ENCODE measurements at places on chromosomes 13 and 19.

DNA sequence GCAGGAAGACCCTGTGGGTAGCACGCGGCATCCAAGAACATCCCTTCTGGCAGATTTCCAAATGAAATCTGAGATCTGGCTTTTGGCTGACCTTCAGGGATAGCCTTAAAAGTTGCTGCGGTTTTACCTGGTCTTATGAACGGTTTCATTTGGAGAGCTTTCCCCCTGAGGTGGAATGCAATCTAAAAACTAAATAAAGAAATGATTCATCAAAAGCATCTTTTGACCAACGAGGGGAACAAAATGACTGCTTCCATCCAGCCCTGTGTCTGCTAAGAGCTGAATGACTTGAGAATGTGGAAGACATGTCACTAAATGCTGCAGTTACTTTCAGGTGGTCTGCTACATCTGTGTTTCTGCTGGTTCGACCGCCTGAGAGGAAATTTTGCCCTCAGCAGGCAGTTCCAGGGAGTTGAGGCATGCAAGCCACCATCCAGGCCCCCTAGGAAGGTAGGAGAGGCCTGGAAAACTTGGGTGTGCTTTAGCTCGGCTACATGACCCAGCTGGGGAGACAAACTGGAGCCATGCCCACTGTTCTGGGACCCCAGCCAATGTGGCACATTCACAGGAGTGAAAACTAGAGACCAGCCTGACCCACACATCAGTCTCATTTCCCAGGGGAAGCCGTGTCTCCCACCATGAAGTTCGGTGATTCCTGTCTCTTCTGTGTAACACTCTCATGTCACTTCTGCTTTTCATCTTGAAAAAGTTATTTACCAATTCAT, 175.1 kb upstream of the KL start:
- DNase-seq, result no peak

- DNase-seq, result no peak
Measured at GRCh38 chr13:99039718-99040280, 61.9 kb upstream of the DOCK9 start.

DNA sequence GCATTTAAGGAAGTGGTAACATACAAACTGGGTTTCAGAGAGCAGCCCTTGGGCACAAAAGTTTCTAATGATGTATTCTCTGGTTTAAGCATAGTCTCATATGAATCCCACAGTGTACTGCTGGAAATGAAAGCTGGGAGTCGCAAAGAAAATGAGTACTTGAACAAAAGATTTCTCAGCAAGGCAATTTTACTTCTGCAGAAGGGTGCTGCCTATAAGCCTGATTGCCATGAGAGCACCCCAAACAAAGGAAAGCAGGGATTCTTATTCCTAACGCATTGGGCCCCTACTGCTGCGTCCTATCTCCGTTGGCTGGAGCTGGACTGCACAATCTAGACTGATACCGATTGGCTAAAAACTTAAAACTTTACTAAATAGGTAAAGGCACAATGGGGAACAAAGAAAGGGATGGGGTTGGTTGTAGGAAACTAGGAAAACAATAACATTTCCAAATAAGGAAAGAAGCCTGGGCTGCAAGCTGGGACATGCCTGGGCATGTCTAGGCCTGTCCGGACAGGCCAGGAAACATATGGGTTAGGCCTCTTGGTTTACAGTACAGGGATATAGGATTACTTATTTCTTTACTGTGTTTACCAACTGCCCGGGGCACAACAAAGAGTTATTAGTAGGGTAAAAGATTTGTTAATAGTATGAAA, 27.4 kb upstream of the VN1R4 start:
- DNase-seq, result no peak

DNA sequence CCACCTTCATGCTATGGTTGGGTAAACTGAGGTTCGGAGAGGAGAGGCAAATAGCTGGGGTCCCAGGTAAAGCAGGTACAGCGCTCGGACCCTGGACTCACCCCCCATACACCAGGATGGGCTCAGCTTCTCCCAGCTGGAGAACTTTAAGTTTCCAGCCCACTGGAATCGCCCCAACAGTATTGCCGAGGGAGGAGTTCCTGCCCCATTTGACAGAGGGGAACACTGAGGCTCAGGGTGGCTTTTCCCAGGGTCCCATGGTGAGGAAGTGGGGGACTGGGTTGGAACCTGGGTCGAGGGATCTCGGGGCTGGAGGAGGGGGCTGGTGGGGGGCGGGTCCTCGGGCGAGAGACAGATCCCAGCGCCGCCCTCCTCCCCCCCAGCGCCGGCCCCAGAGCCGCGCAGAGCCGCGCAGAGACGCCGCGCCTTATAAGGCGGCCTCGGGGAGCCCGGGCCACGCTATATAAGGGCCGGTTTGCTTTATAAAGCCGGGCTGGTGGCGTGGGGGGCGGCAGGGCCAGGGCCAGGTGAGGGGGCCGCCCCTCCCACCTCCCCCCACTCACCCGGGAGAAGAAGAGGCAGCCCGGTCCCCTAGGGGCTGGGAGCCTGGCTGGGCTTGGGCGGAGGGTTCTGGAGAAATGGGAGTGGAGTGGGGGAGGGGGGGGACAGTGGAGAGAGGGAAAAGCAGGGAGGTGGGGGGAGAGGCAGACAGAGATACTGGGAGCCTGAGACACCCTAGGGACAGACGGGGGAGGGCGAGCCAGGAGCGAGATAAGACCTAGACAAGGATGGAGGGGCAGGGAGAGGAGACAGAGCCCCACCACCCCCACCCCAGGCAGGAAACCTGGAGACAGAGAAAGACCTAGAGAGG, 1.1 kb downstream of the CNN1 start:
- no peak for DNase-seq

DNA sequence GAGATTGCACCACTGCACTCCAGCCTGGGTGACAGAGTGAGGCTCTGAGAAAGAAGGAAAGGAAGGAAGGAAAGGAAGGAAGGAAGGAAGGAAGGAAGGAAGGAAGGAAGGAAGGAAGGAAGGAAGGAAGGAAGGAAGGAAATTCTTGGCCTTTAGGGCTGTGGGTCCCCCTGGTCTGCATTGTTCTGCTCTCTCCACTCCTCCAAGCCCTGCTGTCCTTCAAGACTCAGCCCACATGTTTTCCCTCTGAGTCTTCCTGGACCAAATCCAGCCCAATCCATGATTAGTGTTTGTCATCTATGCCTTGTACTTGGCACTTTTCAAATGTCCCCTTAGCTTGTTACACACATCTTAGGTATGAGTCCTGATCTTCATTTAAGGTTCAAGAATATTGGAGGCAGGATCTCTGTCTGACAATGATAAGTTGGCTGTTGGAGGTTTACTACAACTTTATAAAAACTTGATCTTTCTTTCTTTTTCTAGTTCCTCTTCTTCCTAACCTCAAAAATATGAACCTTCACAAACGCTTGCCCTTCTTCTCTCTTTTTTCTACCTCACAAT, 48.8 kb upstream of the INTS6 start:
- DNase-seq, result no peak

- DNase-seq, result no peak
Measured at GRCh38 chr13:93254775-93255174, 28.2 kb downstream of the GPC6 start.

DNA sequence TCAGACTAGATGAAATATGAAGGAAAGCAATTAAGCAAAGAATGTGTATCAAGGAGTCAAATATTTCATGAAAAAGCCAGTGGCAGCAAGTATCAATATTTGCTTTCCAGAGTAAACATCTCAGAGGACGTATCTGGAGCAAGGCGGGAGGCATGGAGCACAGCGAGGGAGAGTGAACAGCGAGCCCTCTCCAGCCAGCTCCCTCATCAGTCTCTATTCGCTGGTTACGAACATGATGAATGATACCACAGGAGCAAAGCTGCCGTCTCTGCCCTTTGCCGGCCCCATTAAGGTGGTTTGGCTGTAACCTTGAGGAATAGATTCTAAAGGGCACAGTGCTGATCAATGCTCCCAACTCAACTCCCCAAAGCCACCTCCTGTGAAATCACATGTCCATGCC, 95.8 kb downstream of the CCNA1 start:
- no peak for DNase-seq

DNA sequence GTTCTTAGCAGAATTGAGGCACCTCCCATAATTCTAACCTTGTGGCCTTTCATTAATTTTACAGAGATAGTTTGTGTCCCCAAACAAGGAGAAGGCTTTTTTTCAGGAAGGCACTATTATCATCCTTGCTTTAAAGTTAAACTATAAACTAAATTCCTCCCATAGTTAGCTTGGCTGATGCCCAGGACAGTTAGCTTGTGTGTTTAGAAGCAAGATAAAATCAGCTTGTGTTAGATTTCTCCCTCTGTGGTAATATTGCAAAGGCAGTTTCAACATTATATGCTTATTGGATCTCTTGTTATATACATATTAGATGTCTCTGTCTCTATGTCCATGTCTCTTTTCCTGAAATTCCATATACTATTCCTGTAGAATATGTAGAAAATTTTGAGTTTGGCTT, 342.7 kb downstream of the TBC1D4 start:
- DNase-seq, result no peak

GRCh38 chr13:58059624-58060023, 428.1 kb downstream of the PCDH17 start:
- DNase-seq, result no peak

DNA sequence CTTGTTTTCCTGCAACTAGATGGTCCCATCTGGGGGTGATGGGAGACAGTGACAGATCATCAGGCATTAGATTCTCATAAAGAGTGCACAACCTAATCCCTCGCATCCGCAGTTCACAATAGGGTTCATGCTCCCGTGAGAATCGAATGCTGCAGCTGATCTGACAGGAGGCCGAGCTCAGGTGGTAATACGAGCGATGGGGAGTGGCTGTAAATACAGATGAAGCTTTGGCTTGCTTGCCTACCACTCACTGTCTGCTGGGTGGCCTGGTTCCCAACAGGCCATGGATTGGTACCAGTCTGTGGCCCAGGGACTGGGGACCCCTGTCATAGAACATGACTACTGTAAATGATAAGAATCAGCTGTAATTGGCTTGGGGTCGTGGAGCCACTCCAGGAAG, 28.0 kb downstream of the WDR88 start:
- no peak for DNase-seq

DNA sequence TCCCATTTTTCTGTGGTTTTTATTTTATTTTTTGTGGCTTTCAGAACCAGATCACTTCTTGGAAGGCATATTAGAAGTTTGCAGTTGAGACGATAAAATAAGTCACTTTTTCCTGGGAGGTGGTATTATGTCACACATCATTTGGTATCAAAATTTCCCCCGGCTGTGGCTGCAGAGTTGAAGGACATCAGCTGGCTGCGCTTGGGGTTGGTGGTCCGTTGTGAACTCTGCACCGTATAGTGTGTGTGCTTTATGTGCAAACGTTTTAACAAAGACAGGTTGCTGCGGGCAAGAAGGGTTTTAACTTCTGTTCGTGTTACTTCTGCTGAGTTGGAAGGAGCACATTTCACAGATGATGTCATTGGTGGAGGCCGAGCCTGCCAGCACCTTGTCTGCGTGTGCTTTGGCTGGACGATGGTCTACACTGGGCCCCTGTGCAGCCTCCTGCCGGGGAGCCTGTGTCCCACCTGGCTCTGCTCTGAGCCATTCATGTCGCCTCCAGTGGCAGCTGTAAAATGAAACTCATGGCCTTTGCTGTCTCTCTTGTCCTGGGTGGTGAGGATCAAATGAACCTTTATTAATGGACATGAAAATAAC, 9.6 kb downstream of the ATP11A start:
- no peak for DNase-seq

DNA sequence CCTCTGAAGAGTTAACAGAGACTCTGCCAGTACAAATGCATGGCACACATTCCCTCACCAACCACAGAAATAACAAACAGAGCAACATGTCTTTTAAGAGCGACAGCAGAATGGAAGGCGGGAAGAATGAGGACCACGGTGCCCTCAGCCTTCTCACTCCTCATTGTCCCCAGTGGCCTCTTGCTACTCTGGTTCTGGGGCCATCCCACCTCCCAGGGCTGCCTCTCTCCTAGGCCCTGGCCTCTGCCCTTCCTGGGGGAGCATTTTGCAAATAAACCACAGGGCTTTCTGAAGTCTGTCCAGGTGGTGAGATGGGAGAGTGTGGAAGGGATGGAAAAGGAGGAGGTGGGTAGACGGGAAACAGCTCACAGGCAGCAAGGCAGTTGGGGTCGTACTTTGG, 28.3 kb downstream of the CYP2B6 start:
- no peak for DNase-seq

GRCh38 chr19:4389064-4389375, 11.3 kb downstream of the SH3GL1 start:
- no peak for DNase-seq

DNA sequence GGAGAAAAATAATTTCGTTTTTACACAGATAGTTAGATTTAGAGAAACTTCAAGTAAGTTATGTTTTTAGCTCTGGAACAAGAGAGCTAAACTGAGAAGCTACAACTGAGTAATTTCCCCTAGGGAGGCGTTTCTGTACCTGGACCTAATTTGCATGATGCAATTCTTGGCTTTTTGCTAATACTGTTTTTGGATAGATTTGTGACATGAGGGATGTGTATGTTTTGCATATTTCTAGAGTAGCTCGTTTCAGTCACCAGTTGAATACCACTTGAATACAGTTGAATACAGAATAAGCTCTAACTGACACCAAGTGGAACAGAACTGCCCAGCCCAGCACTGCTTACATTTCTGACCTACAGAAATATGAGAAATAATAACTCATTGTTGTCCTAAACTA, 1227.9 kb upstream of the SPRY2 start:
- DNase-seq, result no peak

- no peak for DNase-seq
Measured at GRCh38 chr13:29964181-29964845, 113.9 kb upstream of the UBL3 start.

GRCh38 chr13:104450006-104450405, 1383.8 kb upstream of the SLC10A2 start:
- no peak for DNase-seq

GRCh38 chr19:8608941-8609278, 1.6 kb downstream of the ADAMTS10 start:
- DNase-seq, result no peak

DNA sequence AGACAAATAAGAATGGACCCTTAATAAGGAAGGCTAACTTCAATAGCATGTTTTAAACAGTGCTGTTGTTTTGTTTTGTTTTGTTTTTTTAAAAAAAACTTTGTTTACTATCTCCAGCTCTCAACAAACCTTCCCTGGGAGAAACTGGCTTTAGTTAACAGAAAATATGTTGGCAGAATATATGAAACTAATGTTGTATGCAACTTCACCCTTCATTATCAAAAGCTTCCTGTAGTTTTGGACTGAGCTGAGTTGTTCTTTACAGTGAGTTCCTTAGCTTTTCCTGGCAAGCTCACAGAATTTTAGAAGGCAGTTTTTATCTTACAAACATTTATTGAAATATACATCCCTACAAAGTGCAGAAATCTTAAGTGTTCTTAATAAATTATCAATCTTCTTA, 2480.7 kb upstream of the PCDH20 start:
- DNase-seq, result no peak

All from C1 segment of cervical spinal cord (tissue), 14 donors.